Lung microvascular endothelial cell (primary cell): ENCODE measurements at places on chromosomes 12 and 14.

DNA sequence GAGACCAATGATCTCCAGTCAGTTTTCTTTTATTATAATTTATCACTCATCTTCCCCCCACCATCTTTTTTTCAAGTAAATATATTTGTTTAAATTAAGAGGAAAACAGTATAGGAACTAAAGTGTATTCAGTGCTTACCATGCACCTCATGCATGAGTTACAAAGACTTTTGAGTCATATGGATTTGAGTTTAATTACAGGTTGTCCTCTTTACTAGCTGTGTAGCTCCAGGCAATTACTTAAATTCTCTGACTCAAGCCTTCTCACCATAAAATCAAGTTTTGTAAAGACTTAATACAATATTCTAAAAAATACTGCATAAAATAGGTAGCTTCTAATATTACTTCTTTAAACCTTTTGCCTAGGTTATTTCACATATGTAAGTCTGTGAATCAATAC, 251.3 kb downstream of the SLC16A7 start:
- DNase-seq: no peak

GRCh38 chr12:47123730-47124129, 44.0 kb upstream of the AMIGO2 start:
- DNase-seq: no peak

- DNase-seq: no peak
Observed at GRCh38 chr14:40003773-40004172, 571.5 kb upstream of the FBXO33 start.

- no peak for DNase-seq
Observed at GRCh38 chr12:90004319-90005074, 295.9 kb upstream of the ATP2B1 start.

GRCh38 chr14:64823305-64823861, 56.3 kb downstream of the SPTB start:
- peak; percentile 67 for DNase-seq
